ENCODE measurements at places on chromosomes 12 and 14.

DNA sequence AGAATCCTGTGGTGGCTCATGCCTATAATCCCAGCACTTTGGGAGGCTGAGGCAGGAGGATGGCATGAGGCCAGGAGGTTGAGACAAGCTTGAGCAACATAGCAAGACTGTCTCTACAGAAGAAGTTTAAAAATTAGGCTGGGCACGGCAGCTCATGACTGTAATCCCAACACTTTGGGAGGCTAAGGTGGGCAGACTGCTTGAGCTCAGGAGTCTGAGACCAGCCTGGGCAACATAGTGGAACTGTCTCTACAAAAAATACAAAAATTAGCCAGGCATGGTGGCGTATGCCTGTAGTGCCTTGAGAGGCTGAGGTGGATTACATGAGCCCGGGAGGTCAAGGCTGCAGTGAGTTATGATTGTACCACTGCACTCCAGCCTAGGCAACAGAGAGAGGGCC is 998 bp upstream of the CYP27B1 start:
- DNase-seq: no peak

DNA sequence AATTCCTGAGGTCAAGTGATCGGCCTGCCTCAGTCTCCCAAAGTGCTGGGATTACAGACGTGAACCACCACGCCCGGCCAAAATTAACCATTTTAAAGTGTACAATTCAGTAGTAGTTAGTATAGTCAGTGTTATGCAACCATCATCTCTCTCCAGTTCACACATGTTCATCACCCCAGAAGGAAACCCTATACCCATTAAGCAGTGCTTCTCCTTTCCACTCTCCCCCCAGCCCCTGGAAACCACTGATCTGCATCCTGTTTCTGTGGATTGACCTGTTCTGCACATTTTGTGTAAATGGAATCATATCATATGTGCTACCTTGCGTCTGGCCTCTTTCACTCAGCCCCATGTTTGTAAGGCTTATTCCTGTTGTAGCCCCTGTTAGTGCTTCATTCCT is 52.2 kb downstream of the PHETA1 start:
- DNase-seq: no peak

- DNase-seq: peak; percentile 69
Observed at GRCh38 chr12:108611884-108612415, 14.1 kb upstream of the TMEM119 start.

DNA sequence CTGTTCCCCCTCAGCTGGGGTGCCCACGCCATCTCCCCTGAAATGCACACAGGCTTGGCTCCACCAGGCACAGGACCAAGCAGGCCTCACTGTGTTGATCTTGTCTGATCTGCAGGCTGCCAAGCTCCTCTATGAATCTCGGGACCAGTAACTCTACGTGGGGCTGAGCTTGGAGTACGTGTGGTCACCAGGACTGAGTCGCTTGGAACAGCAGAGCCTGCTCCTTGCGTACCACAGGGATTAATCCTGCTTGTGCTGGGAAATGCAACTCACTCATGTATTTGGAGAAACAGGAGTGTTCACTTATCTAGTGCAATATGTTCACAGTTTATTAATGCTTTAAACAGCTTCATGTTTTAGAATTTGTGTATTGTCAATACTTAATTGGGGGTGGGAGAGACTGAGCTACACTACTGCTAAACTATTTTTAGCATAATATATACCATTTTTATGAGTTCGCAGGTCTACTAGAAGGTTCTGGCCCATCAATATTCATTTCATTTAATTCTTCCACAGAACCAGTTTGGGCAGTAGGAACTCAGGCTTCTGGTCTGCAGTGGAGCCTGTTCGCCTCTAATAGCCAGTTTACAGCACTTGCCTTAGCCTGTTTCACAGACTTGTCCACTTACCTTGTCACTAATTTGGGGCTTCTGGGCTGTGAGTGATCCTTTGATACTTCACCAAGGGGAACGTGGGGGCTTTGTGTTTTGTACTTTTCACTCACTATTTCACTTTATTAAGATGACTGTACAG is 17.4 kb downstream of the ZFYVE21 start:
- no peak for DNase-seq

- DNase-seq: no peak
Observed at GRCh38 chr14:35368583-35369392, 35.8 kb downstream of the NFKBIA start.

DNA sequence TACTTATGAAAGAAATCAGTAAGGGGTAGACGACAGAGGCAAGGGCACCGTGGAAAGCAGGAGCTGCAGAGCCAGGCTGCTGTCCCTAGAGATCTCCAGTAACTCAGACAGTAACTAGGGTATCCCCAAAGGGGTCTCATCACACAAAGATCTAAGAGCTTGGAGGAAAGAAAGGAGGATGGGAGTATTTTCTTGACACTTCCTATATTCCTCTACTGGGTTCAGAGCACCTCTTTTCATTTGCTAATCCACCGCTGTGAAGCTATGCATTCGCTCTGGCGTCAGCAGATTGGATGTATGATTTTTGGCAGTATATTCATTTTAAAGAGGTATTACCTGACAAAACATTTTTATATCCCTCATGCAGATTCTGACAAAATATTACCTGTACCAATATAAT is 12.6 kb downstream of the USP44 start:
- DNase-seq: no peak

GRCh38 chr12:70756118-70756517 is 118.9 kb upstream of the PTPRB start:
- peak; percentile 38 for DNase-seq

Measured in HS-5 (cell line).